ENCODE measurements at places on chromosomes 16 and 17. TPM values are rescaled to one million over a fixed set of nuclear protein-coding genes. Genes with fewer than 3 reads are reported as not detected.

DNA sequence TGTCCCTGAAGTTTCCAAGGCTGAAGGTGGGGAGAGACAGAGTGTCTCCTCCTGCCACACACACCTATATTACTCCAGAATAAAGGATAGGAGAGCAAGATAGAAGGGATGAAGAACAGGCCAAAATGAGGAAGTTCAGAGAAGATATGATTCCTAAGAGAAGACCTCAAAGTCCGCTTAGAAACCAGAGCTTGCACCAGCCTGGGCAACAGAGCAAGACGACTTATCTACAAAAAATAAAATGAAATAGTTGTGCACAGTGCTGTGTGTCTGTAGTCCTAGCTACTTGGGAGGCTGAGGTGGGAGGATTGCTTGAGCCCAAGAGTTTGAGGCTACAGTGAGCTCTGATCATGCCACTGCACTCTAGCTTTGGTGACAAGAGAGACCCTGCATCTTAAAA is 128.2 kb downstream of the HS3ST3B1 start:
- DNase-seq, result no peak

DNA sequence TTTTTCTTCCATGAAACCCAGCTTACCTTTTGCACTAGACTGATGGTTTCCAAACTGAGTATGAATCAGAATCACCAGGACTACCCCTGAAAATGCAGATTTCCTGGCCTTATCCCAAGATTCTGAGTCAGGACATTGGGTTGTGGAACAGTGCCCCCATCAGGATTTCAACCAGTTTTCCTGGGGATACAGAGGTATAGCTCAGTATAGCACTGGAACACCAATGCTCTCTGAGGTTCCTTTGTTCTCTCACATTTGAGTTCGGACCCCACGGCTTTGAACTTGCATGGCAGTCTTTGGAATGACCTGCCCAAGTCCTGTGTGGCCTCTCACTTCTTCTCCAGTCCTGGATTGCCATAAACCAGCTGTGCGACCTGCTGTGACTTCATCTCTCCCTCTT is 12.8 kb upstream of the CCL8 start:
- DNase-seq, result no peak

GRCh38 chr16:85992359-85992758 is 93.4 kb downstream of the IRF8 start:
- DNase-seq, result no peak

- DNase-seq, result no peak
Measured at GRCh38 chr16:70508752-70509151, 14.6 kb downstream of the COG4 start.

DNA sequence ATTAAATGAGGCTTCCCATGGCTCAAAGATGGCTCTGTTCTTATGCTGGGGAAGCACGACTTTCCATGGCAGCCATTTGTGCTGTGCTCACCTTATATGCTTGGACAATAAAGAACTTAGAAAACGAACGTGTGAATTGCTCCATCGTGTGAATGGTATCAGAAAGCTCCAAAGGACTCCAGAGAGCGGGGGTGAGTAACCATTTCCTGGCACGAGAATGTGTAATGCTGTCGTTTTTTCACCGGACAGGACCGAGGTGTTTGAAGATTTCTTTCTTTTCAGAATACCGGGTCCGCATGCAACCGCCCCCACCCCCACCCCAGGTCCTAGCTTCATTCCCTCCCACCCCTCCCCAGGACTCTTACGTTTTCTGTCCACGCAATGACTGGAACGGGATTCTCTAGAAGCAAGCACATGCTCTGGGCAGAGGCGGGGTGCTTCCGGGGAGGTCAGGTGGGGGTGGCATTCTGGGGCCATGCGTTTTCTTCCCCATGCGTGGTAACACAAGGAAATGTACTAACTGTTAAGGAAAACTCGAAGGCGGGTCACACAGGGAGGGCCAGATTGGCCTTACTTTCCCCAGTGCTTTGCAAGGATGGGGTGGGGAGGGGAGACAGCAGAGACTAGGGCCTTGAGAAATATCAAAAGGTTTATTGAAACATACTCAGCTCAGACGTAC is 26.2 kb downstream of the GPRC5B start:
- DNase-seq, result no peak

DNA sequence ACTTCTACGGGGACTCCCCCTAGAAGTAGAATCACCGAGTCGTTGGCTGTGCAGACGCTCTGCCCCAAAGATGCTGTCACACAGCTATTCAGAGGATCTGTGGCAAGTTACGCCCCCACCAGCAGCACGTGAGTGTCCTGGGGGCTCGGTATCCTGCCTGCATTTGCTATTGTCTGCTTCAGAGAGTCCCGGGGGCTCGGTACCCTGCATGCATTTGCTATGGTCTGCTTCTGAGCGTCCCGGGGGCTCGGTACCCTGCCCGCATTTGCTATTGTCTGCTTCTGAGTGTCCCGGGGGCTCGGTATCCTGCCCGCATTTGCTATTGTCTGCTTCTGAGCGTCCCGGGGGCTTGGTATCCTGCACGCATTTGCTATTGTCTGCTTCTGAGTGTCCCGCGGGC is 23.8 kb upstream of the ZNF469 start:
- DNase-seq, result no peak

DNA sequence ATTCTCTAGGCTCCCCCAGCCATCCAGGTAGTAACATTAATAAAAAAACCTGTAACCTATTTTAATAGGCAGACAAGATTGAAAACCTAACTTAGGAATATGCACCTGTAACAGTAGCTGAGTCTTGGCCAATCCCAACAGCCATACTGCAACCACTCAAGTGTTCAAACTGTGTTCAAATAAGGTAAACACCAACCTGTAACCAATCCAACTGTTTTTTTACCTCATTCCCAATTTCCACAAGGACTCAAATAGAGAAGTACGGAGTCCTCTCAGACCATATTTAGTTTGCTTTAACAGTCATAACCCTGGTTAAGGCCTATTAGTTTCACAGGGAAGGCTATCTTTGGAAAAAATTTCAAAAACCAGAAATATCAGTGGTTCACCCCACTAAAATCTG is 40.4 kb upstream of the NOS2 start:
- no peak for DNase-seq

DNA sequence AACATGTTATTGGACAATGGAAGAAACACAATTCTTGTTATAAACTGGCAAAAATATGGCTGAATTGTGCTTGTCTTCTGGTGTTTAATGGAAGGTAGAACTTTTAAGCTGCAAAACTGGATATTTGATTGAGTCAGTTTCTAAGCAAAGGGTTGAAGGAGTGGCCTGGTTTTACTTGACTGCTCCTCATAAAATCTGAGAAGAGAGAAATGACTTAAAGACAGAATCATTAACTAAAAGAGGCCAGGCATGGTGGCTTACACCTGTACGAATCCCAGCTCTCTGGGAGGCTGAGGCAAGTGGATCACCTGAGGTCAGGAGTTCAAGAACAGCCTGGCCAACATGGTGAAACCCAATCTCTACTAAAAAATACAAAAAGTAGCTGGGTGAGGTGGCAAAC is 770.7 kb downstream of the CDH11 start:
- DNase-seq, result no peak

GRCh38 chr16:760545-761343 is at the start of gene MSLN:
MSLN (plus strand) TSS chr16:760734; CDS start chr16:762681, 1,947 bp downstream.
- no peak for DNase-seq

DNA sequence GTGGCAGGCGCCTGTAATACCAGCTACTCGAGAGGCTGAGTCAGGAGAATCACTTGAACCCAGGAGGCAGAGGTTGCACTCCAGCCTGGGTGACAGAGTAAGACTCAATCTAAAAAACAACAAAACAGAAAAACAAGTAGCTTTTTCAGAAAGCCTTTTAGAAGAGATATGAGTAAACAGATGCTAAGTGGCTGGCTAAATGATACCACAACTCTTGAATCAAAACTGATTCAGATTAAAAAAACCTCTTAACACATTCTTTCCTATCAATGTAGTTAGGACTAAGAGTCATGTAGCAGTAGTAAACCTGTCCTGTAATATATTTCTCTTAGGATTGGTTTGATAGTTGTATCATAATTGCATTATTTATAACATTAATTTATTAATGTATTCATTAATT is 23.0 kb downstream of the PPM1D start:
- DNase-seq, result no peak

The PMFBP1 gene
- 7.2 TPM for total RNA-seq

The GNG13 gene
- 1.0 TPM for total RNA-seq

The FLYWCH1 gene
- total RNA-seq, result 34.3 TPM

The MFSD6L gene
- total RNA-seq, result 2.0 TPM

The SOX8 gene
- 0.67 TPM for total RNA-seq
